ENCODE measurements at places on chromosomes 2 and 18.

DNA sequence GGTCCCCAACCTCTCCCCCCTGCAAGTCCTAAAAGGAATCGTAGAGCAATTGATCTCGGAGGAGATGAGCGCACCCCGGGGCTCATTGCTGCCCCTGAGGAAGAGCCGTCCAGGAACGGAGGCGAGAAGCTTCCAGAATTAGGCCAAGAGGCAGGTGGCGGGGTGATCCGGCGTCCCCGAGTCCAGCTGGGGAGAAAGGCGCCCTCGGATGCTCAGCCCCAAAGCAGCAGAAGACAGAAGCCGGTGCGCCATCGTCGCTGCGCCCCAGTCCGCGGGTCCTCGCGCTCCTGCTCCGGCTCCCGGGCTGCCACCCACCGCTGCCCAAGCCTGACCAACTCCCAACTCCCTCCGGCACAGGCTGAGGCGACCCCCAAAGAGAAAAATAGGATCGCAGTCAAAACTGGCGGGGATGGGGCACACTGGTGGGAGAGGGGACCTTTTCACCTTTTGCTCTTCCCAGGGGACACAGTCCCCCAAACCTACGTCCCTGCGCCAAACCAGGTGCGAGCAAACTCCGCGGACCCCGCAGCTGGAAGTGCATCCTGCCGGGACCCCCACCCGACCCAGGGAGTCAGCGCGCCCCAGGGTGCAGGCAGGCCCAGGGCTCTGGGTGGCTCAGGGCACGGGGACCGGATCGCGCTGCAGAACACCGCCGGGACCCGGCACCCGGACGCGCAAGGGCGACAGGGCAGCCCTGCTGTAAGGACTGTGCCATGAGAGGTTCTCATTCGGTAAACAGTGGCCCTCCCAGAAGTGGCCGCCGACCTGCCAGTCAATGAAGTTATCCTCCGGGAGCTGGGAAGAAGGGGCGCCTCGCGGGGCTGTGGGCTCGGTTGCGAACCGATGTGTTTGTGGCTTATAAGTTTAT, 8.4 kb upstream of the MEIS1 start:
- no peak for DNase-seq

DNA sequence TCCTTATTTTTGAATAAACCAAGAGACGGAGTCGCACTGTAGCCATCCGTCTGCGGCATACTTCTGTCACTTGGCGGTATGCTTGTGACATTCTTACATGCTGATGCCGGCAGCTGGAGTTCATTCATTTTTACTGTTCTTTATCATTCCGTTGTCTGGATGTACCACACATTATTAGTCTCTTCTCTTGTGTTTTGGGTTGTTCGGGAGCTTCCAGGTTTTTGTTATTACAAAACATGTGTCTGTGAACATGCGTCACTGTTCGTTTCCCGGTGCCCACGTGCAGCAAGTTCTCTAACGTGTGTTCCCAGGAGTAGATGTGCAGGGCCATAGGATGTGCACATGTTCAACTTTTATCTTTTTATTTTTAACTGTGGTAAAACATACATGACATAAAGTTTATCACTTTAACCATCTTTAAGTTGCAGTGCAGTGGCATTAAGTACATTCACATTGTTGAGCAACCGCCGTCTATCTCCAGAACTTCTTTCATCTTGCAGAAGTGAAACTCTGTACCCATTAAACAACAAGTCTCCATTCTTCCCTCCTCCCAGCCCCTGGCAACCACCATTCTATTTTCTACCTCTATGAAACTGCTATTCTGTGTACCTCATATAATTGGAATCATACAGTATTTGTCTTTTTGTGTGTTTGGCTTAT, 40.1 kb downstream of the MTCL1 start:
- no peak for DNase-seq

GRCh38 chr2:64594226-64594989, 59.3 kb downstream of the SERTAD2 start:
- no peak for DNase-seq

DNA sequence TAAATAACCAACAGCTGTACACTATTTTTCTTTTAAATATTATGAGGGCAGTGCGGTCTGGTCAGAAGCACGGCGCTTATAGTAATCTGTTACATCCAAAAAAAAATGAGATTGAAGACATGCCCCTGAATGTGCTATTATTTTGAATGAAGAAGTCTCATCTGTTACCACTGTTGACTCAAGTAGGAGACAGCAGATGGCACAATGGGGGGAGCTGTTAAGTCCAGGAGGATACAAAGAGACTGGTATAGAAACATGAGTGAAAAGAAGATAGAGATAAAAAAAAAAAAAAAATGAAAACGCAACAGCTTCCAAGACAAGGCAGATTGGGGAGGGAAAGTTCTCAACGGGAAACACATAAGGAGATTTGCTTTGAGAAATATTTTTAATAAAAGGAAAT, 425.5 kb upstream of the PKDCC start:
- no peak for DNase-seq

- DNase-seq, result no peak
These were observed 46.9 kb upstream of the CNGA3 start for GRCh38 chr2:98299211-98299905.

DNA sequence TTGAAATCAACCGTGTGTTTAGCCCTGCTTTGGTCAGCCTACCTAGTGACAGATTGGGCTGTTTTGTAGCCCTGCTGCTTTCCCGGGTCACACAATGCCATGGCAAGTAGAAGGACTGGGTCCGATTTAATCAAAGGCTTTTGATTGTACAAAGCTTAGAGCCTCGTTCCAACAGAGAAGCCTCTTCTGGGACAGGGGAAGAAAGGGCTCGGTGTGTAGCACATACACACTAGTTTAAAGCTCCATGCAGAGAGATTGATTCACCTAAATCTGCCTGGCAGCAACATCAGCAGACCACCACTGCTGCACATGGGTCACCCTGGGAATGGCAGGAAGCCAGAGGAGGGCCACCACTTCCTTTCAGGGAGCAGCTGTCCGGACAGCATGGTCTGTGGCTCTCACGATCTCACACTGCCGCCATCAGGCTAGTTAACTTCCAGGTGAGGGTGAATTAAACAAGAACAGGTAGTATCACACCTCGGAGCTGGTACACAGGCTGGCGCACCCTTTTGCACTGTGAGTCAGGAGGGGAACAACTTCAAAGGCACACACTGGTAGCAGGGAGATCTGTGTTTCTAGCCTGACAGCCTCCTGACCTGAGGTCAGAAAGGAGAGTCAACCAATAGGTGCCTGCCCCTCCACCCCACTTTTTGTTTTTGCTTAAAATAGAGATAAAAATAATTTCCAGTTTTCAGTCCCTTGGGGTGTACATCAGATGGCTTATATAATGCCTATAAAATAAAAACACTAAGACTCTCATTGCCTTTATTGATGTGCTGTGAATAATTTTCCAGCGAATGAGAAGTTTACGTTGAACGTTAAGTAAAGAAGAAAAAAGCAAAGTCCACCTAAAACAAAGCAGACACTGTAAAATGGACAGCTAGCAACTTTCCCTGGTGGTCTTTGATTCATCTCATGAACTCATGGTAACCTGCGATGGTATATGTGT, 108.5 kb downstream of the CDCA7 start:
- no peak for DNase-seq
